ENCODE measurements at places on chromosomes 13 and 19.
A peak's percentile ranks its signal among the peaks of the same experiment; 100 is the strongest.

- no peak for DNase-seq
Observed at GRCh38 chr19:30883071-30883470, 466.2 kb downstream of the TSHZ3 start.

DNA sequence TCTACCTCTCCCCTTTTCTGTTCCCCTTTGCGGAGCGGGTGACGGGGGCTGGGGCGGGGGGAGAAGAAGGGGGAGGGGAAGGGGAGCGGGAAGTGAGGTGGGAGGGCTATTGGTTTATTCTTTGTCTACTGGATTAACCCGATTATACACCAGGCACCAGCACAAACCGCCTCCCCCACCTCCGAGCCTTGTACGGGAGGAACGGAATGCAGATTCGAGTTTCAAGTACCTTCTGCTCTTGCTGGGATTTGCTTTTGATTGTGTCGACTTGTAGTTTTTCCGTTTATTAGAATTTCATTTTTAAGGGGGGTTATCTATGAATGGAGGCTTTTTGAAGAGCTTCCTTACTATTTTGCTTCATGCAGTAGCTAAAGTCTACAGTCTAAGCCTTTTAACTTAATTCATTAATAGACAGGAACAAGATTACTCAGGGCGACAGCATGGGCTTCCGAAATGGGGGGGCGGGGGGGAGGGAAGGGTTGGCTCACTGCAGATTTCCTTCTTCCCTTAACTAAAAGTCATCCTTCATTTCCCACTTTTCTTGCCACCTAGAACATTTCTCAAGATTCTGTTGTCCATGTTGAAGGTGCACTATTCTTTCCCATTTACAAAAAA lies 937 bp upstream of the SPRY2 start:
- no peak for DNase-seq

- peak; percentile 26 for DNase-seq
Observed at GRCh38 chr19:50046649-50047503, 21.1 kb downstream of the ZNF473 start.

DNA sequence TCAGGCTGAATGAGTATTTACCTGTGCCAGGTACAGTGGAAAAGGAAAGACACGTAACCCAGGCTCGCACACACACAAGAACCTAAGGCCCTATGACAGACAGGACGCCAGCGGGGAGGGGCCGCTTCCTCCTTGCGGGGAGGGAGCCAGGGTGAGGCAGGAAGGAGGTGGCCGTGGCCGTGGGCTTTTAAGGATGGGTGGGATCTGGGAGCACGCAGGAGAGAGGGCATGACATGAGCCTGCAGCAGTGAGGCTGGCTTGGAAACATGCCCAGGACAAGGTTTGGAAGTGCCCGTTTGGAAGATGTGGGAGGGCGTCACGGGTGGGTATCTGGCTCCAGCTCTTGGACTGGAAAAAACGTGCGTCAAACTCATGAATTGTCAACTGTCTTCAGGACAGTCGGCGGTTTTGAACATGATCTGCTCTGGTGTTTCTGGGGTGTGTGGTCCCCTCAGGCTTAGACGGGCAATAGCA lies 20.1 kb downstream of the SH3GL1 start:
- DNase-seq: no peak

DNA sequence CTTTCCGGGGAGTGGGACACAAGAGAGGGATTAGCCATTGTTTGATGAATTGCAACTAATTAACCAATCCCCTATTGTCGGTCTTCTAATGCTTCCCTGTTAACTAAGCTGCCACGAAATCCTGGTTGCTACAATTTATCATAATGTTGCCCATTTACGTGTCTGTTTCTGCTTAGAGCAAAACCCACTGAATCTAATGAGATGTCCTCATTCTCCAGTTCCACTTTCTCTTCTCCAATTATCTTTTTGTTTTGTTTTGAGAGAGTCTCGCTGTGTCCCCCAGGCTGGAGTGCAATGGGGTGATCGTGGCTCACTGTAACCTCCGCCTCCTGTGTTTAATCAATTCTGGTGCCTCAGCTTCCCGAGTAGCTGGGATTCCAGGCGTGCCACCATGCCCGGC lies 5.2 kb upstream of the DPP9 start:
- DNase-seq: no peak

- no peak for DNase-seq
Observed at GRCh38 chr13:83914368-83914767, 32.1 kb upstream of the SLITRK1 start.

- no peak for DNase-seq
Observed at GRCh38 chr13:76929851-76930374, 18.4 kb upstream of the ACOD1 start.

DNA sequence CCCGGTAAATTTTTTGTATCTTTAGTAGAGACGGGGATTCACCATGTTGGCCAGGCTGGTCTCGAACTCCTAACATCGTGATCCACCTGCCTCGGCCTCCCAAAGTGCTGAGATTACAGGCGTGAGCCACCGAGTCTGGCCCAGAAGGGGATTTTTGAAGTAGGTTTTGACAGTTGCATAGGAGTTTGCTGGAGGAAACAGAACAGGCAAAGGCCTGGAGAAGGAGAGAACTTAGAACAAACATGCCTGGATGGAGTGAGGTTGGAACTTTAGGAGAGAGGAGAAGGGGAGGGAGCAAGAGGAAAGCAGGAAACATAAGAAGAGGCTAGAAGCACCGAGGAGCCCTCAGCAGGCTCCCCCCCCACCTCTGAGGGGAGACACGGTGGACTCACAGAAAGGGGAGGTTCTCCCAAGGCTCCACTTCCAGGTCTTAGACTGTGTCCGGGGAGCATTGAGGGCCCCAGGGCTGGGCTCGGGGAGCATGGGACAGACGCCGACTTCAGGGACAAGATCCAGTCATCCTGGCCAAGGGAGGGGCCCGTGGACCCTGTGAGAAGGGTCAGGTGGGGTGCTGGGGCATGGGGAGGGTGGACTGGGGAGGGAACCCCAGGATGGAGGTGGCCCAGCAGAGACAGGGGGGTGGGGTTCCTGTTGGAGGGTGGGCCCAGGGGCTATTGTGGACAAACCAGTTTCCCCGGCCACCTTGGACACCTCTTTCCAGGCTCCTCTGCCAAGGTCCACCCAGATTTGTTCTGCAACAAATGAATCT lies 1.8 kb upstream of the FBN3 start:
- DNase-seq: no peak

DNA sequence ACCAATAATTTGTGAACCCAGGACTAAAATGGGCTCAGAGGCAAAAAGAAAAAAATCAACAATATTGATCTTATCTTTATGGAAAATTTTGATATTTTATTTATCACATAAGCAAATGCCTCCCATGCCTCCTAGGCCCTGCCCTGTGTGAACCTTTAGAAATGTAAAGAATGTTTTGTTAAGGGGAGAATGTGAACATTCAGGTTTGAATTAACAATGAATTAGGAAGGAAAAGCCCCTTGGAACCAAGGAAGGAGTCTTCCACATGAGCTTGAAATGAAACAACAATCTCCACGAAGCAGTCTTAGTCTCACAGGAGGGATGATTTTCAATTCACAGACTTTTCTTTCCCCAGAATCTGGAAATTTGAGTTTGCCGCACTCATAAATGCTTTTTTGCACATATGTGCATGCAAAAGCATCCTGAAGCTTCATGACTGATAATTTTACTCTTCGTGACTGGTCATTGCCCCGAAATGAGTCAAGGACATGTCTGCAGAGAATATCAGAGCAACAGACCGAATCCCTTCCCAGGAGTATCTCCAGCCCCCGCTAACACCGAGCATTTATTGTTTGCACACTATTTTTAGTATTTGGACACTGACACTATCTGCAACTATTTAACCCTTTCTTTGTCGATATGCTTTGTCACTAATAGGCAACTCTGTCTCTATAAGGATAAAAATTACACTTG lies 135.2 kb downstream of the DCT start:
- DNase-seq: no peak

- no peak for DNase-seq
Observed at GRCh38 chr19:9535934-9536333, 2.5 kb downstream of the ZNF426 start.

- no peak for DNase-seq
Observed at GRCh38 chr19:3653865-3654513, 27.4 kb upstream of the CACTIN start.

DNA sequence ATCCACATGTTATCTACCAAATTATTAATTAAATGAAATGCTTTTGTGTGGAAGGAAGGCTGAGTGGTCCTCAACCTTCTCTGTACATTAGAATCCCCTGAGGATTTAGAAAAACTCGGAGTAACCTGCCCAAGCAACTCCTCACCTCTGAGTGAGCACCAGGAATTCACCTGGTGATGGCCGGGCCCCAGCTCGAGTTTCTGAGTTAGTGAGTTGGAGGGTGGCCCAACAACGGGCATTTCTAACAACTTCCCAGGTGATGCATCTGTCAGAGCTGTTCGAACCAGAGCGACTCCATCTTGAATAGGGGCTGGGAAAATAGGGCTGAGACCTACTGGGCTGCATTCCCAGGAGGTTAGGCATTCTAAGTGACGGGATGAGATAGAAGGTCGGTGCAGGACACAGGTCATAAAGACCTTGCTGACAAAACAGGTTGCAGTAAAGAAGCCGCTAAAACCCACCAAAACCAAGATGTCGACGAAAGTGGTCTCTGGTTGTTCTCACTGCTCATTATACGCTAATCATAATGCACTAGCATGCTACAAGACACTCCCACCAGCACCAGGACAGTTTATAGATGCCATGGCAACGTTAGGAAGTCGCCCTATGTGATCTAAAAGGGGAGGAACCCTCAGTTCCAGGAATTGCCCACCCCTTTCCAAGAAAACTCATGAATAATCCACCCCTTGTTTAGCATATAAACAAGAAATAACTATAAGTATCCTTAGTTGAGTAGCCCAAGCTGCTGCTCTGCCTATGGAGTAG lies 44.2 kb upstream of the SHISA2 start:
- no peak for DNase-seq

- DNase-seq: no peak
Observed at GRCh38 chr19:2338055-2338615, 9.7 kb downstream of the SPPL2B start.

DNA sequence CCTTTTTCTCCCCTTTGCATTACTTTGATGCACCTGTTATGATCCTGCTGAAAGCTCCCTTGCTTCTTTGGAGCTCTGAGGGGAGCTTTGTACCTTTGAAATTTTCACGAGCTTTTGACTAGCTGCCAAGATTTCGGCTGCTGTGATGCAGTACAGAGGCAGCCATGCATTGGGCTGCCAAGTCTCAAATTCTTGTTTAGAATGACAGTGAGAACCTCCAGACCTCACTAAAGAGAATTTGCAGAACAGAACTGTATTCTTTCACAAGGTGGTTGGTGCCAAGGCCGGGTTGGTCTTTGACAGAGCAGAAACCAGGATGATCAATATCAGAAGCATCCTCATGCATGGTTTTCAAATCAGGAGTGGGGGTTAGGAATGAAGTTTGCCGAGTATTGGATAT lies 414.8 kb downstream of the GPC5 start:
- no peak for DNase-seq

DNA sequence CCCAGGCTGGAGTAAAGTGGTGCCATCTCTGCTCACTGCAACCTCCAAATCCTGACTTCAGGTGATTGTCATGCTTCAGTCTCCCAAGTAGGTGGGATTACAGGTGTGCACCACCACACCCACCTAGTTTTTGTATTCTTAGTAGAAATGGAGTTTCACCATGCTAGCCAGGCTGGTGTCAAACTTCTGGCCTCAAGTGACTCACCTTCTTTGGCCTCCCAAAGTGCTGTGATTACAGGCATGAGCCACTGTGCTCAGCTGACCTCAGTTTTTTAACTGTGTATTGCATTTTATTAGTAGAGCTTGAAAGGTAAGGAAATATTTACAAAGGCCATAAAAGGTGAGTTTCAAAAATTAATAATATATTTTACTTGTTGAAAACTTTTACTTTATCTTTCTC lies 2.3 kb downstream of the ZNF726 start:
- DNase-seq: no peak

- no peak for DNase-seq
Observed at GRCh38 chr19:41843371-41843770, 1.1 kb downstream of the LYPD4 start.

GRCh38 chr13:52885141-52885540 lies 36.7 kb upstream of the PCDH8 start:
- no peak for DNase-seq

DNA sequence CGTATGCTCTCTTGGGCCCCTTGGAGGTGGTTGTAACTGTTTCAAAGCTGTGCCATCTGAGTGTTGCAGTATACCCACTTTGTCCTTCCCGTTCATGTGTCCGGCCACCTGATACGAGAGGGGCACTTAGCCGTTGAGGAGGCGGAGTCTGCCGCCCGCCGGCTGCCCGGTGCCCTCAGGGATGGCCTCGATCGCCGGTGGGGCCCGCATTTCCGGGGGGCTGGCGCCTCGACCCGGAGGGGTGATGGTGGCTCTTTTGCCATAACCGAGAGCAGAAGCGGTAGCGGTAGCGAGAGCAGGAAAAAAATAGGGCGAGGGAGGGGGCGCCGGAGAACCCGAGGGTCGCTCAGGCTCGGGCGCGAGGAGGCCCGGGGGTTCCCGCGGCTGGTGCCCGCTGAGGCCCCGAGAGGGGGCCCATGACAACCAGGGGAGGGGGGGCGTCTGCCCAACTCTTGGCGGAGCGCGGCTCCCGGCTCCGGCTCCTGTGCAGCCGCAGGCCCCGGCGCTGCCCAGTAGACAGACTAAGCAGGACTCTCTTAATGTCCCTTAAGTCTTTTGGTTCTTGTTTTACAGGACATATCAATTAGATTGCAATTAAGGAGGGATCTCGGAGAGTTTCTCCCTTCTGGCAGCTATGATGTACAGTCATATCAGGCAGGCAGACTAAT lies 342.7 kb upstream of the SGCG start:
- DNase-seq: no peak

DNA sequence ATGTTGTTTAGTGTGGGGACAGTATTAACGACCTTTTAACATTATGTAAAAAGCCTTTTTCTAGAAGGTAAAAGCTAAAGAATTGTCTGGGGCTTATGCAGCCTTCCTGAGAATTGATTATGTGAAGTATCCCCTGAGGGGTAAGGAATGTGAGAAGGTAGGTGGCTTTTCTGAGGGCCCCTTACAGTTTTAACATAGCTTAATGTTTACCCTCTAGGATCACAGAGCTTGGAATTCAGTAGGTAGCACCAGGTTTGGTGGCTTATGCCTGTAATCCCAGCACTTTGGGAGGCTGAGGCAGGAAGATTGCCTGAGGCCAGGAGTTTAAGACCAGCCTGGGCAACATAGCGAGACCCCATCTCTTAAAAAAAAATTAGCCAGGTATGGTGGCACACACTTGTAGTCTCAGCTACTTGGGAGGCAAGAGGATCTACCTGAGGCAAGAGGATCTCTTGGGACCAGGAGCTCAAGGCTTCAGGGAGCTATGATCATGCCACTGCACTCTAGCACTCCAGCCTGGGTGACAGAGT lies 101.3 kb downstream of the OLFM4 start:
- no peak for DNase-seq

DNA sequence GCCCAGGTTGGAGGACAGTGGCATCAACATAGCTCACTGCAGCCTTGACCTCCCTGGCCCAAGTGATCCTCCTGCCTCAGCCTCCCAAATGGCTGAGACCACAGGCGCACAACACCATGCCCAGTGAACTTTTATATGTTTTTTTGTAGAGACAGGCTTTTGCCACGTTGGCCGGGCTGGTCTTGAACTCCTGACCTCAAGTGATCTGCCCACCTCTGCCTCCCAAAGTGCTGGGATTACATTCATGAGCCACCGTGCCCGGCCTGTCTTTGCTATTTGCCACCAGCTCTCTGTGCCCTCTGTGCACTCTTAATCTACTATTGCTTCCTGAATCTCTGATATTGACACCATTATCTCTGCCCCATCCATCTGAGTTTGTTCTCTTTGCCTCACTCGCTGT lies 34.3 kb upstream of the LRRC4B start:
- DNase-seq: no peak

Measured in activated CD4-positive, alpha-beta T cell treated with anti-CD3 and anti-CD28 coated beads, Interleukin-2, amount 50 U/mL, for 24 hours (primary cell).